ENCODE measurements at places on chromosomes 16 and 17.
A peak's percentile ranks its signal among the peaks of the same experiment; 100 is the strongest.

- DNase-seq, result no peak
Measured at GRCh38 chr16:75026892-75027391, 28.1 kb downstream of the ZNRF1 start.

GRCh38 chr17:40075201-40075941, 12.6 kb downstream of the THRA start:
- DNase-seq, result peak; percentile 79

DNA sequence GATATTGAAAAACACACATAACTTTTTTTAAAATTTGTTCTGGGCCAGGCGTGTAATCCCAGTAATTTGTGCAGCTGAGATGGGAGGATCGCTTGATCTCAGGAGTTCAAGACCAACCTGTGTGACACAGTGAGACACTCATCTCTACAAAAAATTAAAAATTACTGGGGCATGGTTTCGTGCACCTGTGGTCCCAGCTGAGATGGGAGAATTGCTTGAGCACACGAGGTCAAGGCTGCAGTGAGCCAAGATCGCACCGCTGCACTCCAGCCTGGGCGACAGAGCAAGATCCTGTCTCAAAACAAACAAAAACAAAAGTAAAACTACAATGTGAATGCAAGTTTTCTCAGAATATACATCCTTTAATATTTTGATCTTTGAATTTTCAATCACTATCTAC, 15.1 kb downstream of the C16orf54 start:
- DNase-seq, result no peak

DNA sequence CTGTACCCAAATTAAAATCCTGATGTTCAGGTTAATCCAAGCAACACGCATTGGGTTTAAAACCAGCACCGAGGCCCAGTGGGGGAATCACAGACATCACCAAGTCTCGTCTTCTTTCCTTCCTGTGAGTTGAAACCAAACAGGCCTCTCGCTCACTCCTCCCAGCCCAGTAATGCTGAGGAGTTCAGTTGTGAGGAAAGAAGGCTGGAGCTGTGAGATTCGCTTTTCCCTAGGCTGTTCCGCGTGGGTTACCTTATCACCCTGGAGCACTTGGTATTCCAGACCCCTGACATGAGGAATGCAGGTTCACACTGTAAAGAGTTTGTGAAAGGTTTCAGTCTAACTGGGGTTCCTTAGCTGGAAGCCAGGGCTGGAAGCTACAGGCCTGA, 20.8 kb downstream of the CIBAR2 start:
- DNase-seq, result no peak

- no peak for DNase-seq
Measured at GRCh38 chr17:27588354-27588753, 42.6 kb upstream of the LGALS9 start.

- peak; percentile 76 for DNase-seq
Measured at GRCh38 chr17:49210158-49211029, at the start of the genes ABI3 and GNGT2. Gene ABI3 (plus strand): TSS chr17:49210707. CDS start chr17:49210725, 18 bp downstream. Gene GNGT2 (minus strand): TSS chr17:49210574. CDS start chr17:49207422, 3,152 bp downstream.

DNA sequence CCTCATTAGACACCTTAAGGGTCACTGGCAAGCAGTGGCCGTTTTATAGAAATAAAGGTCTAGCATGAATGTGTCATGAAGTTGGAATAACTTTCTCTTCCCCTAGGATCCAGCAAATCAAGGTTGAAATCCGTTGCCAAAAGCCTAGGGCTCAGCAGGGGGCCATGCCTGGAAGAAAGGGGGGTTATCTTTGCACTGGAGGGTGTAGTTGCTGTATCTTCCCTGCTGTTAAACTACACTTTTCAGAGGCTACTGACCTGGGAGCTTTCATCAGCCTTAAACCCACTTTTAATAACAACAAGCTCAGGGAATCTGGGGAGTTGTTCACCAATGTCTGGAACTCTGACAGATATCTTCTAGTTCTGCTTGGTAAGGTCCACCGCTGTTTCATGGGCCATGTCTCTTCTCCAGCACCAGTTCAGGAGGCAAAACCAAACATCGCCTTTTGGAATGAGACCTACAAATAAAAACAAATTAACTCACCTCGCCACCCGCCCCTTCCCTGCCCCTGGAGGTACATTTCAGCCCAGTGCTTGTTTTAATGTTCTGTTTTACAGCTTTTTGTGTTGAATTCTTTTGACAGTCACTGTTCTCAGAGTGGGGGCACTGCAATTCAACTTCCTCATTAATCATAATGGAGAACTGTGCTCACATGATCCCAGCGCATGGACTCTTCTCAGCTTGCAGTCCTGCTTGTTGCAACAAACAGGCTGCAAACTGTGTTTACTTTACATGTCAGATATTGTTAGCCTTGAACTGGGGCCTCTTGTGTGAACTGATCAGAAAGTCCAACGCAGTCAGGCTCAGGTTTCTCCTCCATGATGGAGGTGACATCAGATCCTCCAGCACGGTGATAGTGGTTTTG, 508.7 kb downstream of the KCNJ2 start:
- DNase-seq, result no peak

DNA sequence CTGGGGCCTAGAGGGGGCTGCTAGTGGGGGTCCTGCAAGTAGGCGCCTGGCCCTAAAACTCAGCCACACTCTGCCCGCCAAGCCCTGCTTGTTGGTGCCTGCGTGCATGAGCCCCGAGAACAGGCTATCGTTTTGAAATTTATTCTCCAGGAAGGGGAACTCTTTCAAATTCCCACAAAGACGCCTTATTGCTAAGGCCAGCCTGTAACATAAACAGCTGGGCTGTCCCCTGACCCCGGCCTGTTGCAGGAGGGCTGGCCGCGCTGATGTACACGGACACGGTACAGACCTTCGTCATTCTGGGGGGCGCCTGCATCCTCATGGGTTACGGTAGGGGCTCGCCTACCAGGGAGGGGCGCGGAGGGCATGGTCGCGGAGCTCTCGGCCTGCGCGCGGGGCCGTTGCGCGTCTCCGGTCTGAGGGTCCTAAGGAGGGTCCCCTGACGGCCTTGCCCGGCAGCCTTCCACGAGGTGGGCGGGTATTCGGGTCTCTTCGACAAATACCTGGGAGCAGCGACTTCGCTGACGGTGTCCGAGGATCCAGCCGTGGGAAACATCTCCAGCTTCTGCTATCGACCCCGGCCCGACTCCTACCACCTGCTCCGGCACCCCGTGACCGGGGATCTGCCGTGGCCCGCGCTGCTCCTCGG, 4.3 kb downstream of the SLC5A2 start:
- no peak for DNase-seq

- no peak for DNase-seq
Measured at GRCh38 chr17:34633351-34633750, 54.0 kb downstream of the TMEM132E start.

- DNase-seq, result no peak
Measured at GRCh38 chr17:62705778-62706597, 78.5 kb downstream of the MRC2 start.

DNA sequence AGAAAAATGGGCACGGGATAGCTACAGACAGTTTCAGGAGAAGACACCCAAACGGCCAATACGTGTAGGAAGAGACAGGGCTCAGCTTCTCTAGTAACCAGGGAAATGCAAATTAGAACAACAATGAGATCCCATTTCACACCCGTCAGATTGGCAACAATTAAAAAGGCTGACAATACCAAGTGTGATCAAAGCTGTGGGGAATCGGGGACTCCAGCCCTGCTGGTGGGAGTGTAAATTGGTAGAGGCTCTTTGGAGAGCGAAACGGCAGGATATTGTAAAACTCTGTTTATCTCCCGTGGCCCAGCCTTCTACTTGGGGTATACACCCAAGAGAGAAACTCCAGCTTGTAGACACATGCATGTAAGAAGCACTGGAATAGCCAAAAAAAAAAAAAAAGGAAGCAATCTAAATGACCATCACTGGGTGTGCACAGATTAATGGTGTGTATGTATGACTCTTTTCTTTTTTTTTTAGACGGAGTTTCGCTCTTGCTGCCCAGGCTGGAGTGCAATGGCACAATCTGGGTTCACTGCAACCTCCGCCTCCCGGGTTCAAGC, 27.5 kb downstream of the MYBBP1A start:
- no peak for DNase-seq

- DNase-seq, result no peak
Measured at GRCh38 chr17:77854759-77855745, 103.5 kb upstream of the TNRC6C start.

- no peak for DNase-seq
Measured at GRCh38 chr16:20851601-20852000, 45.3 kb downstream of the REXO5 start.

DNA sequence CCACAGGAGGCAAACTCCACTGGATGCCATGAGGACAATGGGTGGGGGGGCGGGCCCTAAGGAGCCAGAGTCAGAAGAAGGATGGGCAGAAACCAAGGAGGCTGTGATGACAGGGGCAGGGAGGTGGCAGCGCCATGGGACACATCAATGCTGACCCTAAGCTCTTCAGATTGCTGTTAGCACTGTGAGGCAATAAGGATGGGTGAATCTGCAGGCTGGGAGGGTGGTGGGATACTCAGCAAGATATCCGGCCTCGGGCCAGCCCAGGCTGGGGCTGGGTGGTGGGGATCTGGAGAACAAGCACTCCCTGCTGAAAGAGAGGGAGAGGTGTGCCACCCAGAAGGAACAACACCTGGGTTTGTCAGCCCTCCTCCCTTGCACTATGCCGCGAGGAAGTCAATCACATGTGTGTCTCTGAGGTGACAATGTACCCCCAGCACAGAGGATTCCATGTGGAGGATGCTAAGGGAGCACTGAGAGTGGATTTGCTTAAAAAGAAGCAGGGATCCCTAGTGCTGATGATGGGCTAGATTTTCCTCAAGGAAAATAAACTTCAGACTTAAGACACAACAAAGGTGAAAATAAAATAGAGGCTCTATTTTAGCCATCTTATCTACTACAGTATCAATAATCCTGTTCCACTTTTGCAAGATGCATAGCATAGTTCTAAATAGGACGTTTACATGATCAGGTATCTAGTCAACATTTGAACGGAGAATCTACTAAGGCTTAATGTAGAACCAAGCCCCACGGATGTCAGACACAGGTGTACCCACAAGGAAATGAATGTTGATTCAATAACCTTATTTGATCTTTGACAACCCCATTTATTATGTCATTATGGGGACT, 22.6 kb downstream of the SMPD3 start:
- DNase-seq, result no peak

- peak; percentile 29 for DNase-seq
Measured at GRCh38 chr16:23514381-23515152, 4.3 kb upstream of the GGA2 start.

GRCh38 chr16:28981517-28981916, 3.3 kb upstream of the LAT start:
- DNase-seq, result peak; percentile 75
